ENCODE measurements at places on chromosomes 11 and 22.

GRCh38 chr11:123362941-123363340 is 67.1 kb upstream of the GRAMD1B start:
- peak; percentile 11 for DNase-seq

DNA sequence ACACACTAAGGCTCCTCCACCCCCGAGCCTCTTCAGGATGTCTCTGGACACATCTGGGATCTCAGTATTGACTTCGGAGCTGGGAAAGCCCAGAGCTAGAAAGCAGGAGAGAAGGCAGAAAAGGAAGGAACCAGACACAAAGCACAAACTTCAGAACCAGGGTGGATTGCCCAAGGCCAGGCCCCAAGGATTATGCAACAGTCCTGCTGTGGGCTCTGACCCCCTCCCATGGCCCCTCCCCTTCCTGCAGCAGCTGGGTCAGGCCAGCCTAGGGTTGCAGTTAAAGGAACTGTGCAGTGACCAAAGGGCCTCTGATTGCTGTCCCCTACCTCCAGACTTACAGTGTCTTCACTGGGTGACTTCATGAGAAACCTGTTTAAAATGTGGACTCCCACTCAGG is 5.3 kb downstream of the KCNE3 start:
- peak; percentile 86 for DNase-seq

GRCh38 chr11:65894034-65894591 is 3.6 kb downstream of the CCDC85B start:
- DNase-seq = peak; percentile 69

DNA sequence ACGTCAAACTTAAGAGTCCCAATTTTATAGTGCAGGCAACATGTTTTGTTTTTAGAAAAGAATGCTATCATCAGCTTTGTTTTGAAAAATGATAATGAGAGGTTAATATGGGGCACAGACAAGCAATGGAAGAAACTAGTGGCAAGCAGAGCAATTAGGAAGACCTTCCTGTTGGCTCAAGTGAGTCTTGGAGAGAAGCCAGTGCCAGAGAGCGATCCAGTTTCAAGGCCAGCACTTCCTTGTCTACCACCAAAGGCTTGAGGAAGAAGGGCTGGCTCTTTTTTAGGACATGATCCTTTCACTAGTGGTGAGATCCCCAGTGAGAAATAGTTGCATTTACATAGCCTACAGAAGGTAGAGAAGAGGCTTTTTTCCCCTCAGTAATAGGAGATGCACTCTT is 1340.7 kb downstream of the LRRC4C start:
- no peak for DNase-seq

DNA sequence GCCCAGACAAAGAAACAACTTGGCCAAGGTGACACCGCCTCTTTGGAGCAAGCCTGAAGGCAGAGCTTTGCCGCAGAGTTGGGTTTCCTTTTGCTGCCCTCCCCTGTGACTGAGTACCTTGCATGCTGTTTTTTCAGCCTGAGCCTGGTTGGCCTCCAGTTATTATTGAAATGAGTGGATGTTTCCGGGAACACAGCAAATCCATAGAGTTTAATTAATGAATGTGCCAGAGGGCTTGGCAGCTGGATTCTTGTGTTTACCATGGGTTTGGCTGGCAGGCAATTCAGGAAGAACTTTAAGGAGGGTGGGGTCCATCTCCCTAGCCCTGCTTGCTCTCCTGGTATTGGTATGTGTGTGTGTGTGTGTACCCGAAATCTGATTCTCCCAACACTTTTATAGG is 65.6 kb upstream of the CRYBB3 start:
- DNase-seq = no peak

DNA sequence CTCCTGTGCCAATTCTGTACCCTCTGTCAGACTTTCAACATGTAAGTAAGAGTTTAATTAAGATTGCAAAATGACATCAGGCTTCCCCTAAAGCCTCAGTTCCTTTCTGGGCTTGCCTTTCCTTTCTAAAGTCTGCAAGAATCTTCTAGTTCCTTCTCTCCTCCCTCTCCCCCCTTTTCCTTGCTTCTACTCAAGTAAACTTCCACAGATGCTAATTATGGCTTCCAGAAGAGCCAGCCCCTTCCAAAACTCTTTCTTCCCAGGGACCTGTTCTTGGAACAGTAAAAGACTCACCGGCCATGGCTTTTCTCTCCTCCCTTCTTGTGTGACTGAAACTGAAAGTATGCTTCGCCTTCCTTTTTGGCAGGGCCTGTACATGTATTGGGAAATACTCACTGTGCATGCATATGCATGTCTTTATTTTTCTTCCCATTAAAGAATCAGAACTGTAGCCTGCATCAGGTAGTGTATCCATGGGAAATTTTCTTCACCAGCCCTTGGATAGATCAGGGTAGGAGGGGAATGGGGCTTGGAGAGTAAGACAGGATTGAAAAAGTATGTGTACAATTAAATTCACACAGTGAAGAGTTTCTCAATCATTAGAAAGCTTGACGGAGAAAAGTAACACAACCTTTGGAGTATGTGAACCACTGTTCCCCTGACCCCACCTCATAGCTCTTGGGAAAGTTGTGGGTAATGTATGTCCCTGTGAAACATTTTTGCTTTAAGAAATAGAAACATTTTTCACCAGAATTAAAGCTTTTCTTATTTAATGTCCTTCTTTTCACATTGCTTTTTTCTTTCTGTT is at the start of gene CASP1:
Gene CASP1, minus strand, starts transcription at position 332 of the 808 bp plus-strand sequence. Its CDS starts 31 bp downstream, at position 301.
- peak; percentile 65 for DNase-seq

GRCh38 chr11:113519989-113520613 is 44.9 kb upstream of the DRD2 start:
- DNase-seq = no peak

DNA sequence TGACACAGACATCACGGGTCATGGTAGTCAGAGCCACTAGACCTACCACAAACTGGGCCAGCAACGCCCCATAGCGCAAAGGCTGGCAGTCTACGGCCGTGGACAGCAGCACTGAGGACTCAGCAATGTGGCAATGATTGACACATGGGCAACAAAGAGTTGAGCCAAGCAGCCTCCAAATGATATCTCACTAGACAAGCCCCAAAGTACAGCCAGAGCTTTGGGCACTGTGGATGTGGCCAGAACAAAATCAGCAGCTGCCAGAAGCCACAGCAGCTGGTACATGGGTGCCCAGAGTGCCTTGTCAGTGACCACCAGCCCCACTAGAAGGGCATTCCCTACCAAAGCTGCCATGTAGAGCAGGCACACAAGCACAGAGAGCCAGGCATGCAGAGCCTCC is 11.2 kb upstream of the UBQLNL start:
- peak; percentile 67 for DNase-seq

DNA sequence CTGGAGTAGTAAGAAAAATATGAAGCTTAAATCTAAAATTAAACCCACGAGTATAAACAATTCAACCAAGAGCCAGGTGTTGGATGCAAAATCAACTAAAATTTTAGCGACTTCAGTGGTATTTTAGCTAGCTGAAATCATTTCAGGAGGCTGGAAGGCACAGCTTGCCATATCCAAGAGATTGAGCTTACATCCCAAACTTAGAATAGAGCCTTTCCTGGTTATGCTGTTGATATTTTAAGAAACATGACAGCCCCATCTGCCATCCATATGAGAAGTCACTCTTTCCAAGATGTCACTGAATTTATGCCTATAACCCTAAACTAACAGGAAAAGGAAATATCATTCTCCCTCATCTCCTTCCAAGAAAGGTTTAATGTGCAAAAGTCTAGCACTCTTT is 334.0 kb downstream of the KCNA4 start:
- no peak for DNase-seq

- DNase-seq = no peak
Measured at GRCh38 chr11:61833926-61834277, 5.8 kb downstream of the FADS2 start.

GRCh38 chr11:70032470-70032795 is 45.7 kb upstream of the ANO1 start:
- DNase-seq = no peak

DNA sequence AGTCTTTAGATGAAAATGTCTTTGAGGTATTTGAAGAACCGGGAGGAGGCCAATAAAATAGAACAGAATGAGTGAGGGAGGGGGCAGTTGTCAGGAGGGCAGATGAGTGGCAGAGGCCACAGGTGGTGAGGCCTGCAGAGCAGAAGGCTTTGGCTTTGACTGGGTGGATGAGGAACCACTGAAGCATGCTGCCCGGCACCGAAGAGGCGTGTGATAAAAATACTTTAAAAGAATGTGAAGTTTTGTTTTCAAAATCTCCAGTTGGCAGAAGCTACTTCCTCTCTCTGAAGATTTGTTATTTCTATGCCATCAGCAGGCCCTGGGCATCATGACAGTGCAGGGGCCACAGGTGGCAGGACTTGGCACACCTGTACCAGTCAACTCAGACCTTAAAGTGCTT is 6.3 kb downstream of the MS4A12 start:
- no peak for DNase-seq

DNA sequence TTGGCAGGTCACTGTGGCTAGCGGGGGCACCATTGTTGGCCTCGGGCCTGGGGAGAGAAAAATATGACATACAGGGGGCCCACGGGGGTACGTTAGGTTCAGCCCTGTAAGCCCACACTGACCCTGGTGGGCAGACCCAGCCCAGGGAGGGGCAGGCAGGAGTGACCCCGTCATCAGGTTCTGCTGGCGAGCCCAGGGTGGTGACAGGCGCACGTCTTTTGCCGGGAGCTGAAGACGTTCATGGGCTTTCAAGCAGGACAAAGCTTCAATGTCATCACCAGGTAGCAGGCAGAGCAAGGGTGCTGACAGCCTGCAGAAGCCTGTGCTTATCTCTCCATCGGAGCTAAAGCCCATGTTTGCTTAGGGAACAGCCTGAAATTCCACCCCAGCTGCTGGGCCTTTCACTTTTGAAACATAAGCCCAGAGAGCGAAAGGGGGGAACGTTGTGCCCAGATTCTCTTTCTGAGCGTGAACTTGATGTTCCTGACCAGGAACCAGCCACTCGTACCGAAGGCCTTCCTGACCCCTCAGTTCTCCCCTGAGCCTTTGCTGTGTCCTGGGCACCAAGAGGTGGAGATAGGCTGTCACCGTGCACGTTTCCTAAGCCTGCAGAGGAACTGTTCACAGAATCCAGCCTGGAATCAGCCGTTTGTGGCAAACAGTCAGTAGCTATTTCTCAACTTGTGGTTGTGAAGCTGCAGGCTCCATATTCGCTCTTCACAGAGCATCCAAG is 74.0 kb upstream of the ATXN10 start:
- DNase-seq = no peak

DNA sequence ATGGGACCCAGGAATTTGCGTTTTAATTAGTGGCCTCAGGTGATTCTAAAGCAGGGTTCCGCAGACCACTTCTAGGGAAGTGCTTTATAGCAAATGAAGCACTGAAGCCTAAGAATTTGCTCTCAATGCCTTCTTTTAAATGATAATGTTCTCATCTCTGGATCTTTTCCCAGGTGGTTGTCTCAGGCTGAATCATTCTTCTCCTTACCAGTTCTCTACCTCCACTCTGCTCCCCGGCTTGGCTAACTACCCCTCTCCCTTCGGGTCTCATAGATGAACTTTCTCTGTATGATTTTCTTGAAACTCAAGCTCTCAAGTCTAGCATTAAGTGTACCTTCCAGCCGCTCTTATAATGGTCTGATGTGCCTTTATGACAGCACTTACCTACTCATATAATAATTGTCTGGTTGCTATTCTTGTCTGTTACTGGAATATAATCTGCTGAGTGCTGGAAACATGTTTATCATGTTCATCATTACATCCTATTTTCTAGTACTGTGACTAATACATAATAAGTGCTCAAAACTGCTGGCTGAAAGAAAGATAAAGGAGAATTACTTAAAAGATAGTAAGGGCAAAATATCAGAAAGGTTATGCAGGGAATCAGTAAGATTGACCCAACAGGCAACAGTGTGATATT is 195.9 kb upstream of the SESN3 start:
- DNase-seq = no peak

GRCh38 chr11:44542372-44542771 is 23.1 kb upstream of the CD82 start:
- no peak for DNase-seq

DNA sequence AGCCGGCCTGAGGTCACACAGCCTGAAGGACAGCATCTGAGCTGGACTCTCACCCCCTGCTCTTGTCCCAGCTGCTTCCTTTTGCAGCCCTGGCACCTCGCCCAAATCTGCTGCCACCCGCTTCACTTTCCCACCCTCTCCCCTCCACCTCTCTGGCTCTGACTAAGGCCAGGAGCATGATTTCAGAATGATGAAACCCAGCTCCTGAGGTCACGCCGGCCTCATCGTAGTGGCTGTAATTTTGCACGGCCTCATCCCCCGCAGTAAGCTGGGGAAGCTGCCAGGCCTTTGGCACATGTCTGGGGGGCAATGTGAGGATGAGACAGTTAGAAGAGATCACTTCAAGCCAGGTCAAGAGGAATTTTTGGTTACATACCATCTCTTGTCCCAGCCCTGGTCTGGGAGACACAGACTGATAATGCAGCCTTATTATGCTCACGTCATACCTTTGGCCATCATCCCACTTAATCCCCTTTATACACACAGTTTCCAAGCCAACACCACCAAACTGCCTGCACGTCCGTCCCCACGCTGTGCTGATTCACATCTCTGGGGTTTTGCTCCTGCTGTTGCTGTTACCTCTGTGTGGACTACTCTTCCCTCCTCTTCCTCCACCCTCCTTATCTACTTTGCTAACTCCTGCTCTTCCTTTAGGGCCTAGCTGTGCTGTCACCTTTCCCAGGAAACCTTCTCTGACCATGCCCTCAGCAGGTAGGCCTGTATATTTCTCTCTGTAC is 58.1 kb downstream of the CHRDL2 start:
- DNase-seq = peak; percentile 23

DNA sequence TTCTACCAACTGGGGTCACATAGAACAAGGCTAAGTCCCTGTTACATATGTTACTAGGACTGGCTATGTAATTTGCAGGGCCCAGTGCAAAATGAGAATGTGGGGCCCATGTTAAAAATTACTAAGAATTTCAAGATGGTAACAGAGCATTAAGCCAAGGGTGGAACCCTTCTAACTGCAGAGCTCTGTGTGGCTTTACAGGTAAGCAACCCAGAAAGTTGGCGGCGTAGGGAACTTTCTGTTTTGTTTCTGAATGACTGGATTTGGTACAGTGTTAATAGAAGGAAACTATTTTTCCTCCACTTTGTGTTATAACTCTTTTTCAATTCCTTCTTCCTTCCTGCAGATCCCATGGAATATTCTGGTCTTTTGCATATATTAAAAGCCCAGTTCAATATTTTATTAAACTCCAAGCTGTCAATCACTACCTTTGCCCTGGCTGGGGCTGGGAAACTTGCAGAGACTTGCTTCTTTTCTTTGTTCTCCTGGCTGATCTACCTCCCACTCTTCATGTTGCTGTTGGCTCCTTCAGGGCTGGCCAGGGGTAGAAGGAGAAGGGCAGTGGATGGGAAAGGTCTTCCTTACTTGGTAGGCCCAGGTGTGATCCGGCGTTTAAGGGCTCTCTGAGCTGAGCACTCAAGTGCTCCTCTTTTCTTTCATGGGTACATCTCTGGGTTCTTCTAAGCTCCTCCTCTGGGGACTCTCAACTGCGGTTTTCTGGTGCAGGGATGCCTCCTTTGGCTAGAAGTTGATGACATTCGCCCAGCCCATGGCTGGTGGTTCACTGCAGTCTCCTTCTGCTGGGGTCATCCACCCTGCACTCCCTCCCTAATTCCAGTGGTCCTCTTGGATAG is 67.7 kb downstream of the SNX19 start:
- DNase-seq = no peak

GRCh38 chr11:68377389-68377795 is 65.0 kb downstream of the LRP5 start:
- no peak for DNase-seq

Measured in hematopoietic multipotent progenitor cell treated with erythropoietin and hydrocortisone succinate and interleukin-3 and kit ligand, for 4 days (in vitro differentiated cells).